ENCODE measurements at places on chromosomes 4 and X.

- DNase-seq, result no peak
Measured at GRCh38 chr4:8260656-8261111, 8.9 kb upstream of the HTRA3 start.

GRCh38 chr4:69860052-69860451 lies at the start of gene SULT1E1:
Gene SULT1E1 (minus strand): TSS chr4:69860145. CDS start chr4:69857644, 2,501 bp downstream.
- DNase-seq, result no peak

DNA sequence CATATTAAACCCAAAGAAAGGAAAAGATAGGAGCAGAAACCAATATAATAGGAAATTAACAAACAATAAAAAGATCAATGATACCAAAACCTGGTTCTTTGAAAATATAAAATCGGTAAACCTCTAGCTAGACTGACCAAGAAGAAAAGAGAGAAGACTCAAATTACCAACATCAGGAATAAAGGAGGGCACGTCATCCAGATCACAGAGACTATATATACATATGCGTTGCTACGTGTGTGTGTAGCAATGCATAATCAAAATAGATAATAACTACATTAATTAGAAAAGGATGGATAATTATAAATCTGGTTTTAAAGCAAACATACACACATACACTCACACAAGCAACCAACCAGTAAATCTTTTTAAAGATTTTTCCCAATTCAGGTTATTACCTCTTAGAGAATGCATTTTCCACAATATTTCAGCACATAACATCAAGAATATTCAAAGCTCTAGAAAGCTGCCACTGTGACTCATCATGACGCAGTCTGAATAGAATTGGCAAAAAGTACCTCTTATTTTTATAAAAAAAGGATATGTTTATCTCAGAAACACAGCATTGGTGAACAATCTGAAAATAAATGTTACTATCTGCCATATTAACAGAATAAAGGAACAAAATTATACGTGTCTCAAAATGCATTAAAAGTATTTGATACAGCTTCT lies 41.4 kb upstream of the USP9X start:
- no peak for DNase-seq

- no peak for DNase-seq
Measured at GRCh38 chrX:144334577-144334976, 450.7 kb downstream of the UBE2NL start.

DNA sequence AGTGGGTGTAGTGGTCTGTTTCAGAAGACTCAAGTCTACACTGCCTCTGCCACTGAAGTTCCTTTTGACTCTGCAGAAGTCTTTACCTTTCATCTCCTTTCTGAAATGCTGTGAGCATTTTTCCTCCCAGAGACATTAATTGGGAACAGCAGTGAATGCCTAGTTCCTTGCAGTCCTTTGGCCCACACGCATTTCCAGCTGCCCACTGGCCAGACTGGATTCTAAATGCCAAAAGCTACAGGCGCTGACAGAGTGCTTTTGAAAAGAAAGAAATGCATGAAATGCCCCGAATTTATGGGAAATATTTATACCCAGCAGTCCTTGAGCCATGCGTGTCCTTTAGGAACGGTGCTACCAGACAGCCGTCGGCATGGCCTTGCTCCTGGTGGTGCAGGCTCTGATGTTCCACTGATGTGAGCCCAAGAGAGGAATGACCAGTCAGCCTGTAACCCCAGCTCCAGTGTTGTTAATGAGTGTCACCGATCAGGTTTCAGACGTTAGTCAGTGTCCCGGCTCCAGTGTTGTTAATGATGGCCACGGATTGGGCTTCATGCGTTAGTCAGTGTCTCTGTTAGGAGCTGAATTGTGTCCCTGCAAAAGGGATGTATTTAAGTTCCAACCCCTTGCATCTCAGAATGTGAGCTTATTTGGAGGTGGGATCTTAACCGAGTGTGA lies 132.6 kb downstream of the TBL1X start:
- DNase-seq, result no peak

DNA sequence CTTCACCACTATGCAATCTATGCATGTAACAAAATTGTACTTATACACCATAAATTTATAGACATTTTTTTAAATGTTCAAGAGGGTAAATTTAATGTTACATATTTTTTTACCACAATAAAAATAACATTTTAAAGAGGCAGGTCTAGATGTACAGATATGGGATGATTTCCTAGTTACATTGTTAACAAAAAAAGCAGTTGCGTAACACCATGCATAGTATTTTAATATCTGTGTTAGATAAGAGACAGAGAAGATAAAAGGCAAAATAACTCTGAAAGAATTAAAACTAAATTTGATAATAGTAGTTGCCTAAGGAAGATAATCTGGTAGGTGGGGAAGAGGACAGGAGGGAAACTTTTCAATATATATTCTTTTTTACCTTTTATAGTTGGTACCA lies 9.1 kb upstream of the ATRX start:
- no peak for DNase-seq

- no peak for DNase-seq
Measured at GRCh38 chr4:152962150-152962549, 26.0 kb downstream of the FHDC1 start.
